Stimulated activated CD8-positive, alpha-beta memory T cell treated with anti-CD3 and anti-CD28 coated beads, Interleukin-2, amount 100 ng/mL, for 48 hours (primary cell): ENCODE measurements at places on chromosomes 16 and 17.

GRCh38 chr16:9787717-9788116, 394.5 kb downstream of the GRIN2A start:
- no peak for DNase-seq

DNA sequence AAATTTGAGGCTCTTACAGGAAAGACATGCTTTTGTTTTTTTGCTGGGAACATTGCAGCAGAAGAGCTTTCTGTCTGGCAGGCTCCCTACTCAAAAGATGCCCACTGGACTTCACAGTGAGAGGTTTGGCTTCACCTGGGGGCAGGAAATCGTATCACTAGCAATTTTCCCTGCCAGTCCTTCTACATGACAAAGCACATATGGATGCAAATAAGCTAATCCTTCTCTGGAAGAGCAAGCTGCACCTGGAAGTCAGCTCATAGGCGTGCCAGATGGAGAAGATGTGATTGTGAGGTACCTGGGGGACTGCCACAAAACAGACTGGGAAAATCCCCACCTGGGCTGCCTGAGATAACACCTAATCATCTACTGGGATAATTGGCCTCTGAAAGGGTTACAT, 195.0 kb upstream of the CPHXL start:
- no peak for DNase-seq

DNA sequence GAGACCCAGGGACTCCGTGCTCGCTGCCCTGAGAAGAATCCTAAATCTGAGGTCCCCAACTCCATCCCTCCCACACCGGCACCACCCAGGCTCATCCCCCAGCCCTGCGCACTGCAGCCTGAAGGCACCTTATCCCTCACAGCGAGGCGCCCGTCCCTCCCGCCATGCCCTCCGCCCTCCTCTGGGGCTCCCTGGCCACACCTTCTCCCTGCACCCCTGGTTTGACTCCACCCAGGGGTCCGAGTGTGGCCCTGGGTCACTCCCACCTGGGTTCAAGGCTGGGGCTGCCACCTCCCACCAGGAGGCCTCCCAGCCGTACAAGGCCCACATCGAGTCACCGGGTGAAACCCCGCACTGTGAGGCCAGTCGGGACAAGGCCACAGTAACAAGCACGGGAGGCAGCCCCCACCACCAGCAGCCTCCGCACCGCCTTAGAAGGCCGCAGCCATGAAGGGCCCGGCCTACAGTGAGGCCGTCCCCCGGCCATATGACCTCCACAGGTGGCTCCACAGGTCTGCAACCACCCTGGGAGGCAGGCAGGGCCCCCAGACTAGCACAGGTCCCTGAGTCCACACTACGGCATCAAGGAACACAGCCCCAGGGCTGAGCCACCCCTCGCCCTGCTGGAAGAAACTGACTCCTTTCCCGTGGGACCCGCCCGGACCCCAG, 8.3 kb downstream of the HAGH start:
- no peak for DNase-seq

DNA sequence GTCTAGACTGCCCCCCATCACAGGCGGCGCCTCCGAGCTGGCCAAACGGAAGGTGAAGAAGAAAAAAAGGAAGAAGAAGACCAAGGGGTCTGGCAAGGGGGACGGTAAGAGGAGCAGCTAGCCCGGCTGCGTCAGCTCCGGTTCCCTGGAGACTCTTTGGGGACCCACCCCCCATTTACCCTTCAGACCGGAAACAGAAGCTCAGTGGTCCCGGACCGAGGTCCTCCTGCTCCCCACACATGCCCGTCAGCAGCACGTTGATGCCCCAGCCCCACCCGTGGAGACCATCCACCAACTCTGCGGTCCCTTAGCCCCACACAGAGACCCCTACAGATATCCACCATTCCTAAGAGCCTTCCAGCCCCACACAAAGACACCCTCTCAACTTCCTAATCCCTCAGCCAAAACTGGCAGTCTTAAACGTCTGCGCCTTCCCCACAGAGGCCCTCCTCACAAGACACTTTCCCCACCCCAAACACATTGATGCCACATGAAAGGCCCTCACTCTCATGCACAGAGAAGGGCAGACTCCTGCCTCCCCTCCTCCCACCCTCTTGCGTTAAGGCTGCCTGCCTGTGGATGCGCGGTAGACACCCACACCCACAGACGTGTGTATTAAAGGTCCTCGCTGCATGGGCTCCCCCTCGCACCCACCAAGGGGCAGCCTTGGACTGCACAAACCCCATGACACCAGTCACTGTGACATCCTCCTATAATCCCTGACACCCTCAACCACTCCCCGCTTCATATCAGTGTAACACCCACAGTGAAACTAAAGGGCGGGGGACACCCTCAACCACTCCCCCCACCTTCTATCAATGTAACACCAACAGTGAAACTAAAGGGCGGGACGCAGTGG, 58.2 kb upstream of the RPH3AL start:
- peak; percentile 40 for DNase-seq

- no peak for DNase-seq
Measured at GRCh38 chr16:11613381-11614303, 26.9 kb upstream of the LITAF start.
